ENCODE measurements at places on chromosomes 7 and 10.

DNA sequence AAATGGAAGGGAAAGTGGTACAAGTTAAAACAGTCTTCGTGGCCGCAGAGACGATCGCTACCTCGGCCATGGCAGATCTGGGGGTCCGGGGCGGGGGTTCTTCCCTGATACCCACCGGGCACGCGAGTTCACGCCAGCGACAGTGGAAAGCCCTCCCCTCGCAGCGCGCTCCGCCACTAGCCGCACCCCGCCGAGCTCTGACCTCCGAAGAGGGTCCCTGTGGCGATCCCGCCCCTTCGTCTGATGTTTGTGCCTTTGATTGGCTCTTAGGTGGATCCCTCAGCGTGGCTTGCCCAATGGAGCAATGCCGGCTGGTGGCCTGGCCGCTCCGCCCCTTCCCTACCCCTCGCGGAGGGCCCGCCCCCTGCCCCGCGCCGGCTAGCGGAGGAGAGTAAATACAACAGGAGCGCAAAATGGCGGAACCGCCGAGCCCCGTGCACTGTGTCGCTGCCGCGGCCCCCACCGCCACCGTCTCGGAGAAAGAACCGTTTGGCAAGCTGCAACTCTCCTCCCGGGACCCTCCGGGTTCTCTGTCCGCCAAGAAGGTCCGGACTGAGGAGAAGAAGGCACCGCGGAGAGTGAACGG lies at the start of gene RSBN1L:
TSS of gene RSBN1L (plus strand) at position 403 of the 586 bp plus-strand sequence. CDS start at position 414, 11 bp downstream.
- peak; percentile 99 for DNase-seq

DNA sequence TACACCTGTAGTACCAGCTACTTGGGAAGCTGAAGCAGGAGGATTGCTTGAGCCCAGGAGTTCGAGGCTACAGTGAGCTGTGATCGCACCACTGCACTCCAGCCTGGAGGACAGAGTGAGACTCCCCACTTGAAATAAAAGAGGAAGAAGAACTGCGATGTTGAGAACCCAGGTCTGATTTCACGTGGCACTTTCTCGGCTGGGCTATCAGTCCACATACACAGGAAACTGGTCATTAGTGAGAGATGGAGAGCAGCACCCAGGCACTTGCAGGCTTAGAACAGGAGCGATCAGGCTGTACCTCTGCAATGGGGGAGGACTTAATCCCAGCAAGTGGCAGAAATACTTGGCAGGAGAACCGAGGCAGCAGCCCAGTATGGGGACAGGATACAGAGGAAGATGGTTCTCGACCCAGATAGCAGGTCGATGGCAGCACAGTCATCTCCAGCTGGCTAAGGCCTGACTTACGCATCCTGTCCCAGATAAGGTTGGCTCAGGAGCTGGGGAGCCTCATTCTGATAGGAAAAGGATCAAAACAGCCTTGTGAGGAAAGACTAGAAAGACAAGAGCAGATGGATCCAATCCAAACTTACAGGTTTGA lies 487.7 kb upstream of the AUTS2 start:
- no peak for DNase-seq

DNA sequence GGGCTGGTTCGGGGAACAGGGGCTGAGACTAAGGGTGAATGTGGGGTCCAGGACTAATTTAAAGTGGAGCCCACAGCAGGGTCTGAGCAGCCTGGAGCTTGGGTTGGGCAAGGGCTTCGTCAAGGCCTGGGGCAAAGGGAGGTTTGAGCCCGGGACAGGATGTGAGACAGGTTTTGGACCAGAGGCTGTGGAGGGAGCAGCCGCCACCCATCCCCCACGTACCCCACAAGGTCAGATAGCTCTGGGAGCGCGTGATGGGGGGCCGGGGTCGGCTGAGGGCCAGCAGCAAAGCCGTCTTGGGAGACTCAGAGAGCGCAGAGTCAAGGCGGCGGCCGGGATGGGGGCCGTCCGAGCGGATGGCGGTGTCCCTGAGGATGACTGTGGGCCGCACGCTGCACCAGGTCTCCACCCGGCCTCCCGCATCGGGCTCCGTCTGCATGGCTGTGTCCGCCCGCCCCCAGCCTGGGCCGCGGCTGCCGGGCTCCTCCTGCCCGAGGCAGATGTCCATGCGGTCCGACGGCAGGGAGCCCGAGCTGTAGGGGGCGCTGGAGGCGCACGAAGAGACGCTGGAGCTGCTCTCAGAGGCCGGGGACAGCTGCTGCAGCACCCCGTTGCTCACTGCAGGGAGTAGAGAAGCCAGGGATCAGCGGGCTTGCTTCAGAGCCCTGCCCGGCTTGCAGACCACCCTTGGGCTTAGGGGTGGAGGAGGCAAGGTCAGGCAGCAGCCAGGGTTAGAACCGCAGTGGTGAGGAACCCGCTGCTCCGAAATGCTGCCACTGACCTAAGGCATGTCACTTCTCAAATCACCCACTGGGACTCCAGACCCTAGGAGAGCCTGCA lies 12.1 kb downstream of the PDZD7 start:
- DNase-seq: peak; percentile 96

DNA sequence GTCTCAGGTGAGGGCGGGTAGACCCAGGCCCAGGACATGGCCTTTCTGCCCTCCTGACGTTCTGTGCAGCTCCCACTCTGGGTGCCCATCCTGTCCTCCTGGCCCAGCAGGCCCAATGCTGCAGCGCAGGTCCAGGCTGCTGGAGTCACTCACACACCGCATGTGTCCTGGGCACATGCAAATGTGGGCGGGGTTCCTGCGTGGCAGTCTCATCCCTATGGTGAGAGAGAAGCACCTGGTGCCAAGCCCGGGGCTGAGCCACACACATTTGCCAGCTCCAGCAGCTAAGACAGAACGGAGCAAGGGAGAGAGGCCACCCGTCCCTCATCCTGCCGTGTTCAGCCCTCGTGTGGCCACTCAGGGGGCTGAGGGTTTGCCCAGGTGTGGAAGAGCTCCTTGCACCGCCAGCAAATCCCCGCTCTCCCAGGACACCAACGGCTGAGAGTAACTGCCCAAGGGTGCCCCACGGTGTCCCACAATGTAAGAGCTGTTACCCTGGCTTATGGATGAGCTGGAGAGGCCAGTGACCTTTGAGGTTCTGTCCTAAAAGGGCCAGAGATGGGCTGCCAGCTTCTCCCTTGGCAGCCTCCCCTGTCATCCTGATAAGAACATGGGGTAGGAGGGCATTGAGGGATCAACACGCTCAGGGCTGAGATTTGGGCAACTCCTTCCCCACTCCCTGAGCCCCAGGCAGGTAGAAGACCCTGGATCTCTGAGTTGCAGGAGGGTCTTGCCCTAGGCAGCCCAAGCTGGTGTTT lies 4.4 kb downstream of the FUOM start:
- DNase-seq: no peak

DNA sequence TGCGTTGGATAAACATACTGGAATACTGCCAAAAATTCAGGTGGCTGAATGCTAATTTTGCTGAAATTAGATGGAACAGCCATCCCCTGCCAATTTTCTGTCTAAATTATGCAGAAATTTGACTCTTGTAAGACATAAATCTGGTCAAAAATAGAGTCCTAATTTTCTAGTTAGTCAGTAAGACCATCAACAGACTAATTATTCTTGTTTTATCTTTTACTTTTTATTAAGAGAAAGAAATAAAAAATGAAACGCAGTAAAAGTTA lies 110.3 kb upstream of the GATA3 start:
- DNase-seq: no peak

DNA sequence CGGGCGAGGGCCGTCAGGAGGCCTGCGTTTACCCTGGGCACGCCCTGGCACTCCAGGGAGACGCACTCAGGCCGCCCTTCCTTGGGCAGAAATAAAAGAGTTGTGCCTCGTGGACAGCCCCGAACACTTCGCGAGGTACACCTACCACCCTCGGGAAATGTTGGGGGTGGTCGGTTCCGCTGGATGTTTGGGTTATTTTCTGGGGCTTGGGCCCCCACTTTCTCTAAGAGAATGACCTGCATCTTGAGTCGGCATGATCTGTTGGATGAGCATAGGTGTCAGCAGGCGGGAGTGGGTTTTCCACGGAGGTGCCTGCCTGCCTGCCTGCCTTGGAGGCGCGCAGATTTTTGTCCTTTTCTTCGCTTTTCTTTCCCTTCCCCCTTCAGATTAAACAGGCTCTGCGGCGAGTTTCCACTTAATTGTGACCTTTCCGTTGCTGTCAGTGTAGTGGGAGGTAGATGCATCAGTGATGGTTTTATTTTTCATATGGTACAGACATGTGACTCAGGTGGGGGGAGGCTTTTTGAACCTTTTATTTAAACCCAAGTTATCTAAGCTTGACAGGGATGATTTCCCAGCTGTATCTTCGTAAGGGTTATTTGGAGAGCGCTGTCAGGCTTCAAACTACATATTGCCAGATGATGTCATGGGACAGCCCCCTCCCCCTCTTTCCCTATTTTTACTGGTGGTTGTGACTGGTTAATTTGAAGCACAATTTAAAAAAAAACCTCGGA lies 661 bp downstream of the HECTD2 start:
- no peak for DNase-seq

GRCh38 chr7:28065721-28066285 lies 114.8 kb downstream of the JAZF1 start:
- no peak for DNase-seq

DNA sequence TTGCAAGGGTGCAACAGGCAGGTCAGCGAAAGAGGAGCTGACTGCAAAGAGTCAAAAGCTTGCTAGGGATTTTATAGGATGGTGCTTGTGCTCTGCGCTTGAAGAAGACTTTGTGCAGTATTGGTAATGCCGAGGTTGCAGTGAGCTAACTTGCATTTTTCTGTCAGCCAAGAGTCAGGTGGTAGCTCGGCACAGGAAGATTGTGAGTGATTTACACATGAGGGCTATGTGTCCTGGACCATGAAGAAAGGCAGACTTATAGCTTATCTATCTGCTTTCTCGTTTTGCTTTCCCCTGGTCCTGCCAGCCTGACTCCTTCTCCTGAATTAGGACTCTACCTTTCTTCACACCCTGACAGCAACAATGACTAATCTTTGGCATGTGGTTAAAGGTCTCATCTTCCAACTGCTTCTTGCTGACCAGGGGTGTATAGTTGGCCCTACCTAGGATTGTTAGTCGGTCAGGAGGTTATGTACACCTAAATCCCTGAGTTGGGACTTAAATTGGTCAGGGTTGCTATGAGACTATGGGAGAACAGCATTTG lies 4.1 kb upstream of the SYPL1 start:
- DNase-seq: no peak

Measured in islet precursor cell (in vitro differentiated cells).